ENCODE measurements at places on chromosomes 2 and 18.

GRCh38 chr2:219289537-219290361, 10.6 kb downstream of the DNAJB2 start:
- no peak for DNase-seq

DNA sequence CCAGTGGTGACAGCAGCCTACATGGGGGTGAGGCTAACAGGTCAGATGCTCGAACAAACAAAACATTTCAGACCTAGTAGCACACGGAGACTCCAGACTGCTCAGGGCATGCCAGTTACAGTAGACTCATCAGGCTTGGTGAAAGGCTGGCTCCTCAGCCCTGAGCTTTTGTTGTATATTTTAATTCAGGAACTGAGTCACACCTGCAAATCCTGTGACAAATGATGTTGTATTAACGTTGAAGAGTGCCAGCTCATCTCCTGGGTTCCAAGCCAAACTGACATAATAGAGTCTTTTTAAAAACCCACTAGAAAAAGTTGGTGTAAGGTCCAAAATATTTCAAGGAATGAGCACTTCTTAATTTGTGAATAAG, 65.3 kb downstream of the C1D start:
- no peak for DNase-seq

DNA sequence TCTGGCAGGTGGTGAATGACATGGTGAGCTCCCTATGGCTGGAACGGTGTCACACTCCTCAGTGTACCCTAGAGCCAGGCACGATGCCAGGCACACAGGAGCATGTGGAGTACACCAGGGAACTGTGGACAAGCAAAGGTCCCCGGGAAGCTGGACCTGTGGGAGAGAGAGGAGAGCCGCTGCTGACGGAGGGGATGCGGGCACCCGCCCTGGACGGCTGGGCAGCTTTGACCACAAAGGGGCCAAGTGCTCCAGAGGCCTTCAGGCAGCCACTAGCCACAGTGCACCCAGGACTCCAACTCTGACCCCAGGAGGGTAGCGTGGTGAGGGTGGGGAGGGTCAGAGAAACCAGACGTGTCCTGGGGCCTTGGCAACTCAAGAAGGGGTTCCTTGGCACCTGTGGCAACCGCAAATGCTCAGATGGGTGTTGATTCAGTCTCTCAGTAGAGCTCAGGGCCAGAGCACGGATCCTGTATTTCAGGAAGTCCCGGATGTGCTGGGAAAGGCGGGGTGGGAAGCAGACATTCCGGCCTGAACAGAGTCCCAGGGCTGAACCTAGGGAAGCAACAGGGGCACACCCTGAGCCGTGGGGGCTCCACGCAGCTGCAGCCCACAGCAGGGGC, 2.3 kb upstream of the MAB21L4 start:
- no peak for DNase-seq

DNA sequence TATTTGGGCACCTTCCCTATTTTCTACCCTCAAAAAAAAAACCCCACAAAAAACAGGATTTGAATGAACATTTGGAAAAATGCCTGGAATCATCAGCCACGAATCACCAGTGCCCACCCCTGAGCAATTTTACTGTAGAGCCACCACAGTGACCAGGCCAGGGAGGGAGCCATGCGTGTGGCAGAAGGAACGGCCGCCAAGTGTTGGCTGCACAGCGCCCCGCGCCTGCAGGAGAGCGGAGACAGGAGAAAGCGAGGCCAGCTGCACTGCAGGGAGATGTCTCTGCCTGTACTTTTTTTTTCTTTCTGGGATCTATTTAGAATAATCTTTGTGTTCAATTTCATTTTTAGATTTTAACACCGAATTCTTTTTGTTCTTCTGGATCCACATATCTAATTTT, 269.3 kb upstream of the RAB12 start:
- no peak for DNase-seq

GRCh38 chr2:29192526-29192925, 77.3 kb downstream of the CLIP4 start:
- no peak for DNase-seq

GRCh38 chr2:151260573-151261230, 961 bp downstream of the RBM43 start:
- no peak for DNase-seq

GRCh38 chr2:233075141-233075965, 15.2 kb downstream of the INPP5D start:
- no peak for DNase-seq

GRCh38 chr2:26477126-26477910, 606 bp downstream of the OTOF start:
- DNase-seq = no peak

GRCh38 chr2:154261473-154262027, 389.8 kb downstream of the GALNT13 start:
- DNase-seq = no peak

GRCh38 chr2:22375096-22375495, 1009.9 kb upstream of the KLHL29 start:
- no peak for DNase-seq

GRCh38 chr2:82752396-82752795, 1706.7 kb downstream of the SUCLG1 start:
- no peak for DNase-seq

DNA sequence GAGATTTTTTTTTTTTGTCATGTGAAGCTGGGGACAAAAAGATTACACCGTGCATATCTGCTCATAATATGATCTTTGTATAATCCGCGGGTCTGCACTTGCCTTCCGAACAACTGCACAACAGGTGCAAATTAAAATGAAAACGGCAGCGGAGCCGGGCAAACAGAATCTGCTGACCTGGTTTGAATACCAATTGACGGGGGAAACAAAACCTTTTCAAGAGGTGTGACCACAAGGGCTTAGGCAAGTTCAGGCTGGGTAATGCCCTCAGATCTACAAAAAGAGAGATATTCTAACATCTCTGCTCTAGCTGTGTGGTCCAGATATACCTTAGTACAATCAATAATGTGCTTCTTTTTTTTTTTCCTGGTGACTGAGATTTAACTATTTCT, 88.5 kb downstream of the ZEB2 start:
- no peak for DNase-seq

- DNase-seq = no peak
These were observed 138.7 kb upstream of the AQP4 start for GRCh38 chr18:27004056-27004829.

GRCh38 chr2:2328848-2329247, 2.2 kb downstream of the MYT1L start:
- no peak for DNase-seq

DNA sequence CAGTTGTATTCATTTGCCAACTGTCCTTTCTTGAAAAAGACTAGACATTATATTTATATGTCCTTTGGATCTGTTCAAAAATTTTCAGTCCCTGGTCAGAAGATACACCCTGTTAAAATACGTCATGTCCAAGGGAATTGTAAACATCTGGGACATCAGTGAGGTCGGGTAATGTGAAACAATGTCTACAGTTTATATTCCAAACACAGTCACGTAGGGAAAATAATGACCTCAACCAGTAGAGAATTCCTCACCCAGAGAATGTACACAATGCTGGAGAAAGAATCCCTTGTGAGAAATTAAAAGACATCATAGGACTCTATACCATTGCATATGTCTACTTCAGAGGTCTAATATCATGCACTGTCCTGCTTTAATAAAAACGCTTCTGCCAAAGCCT, 888.0 kb upstream of the CHAC2 start:
- DNase-seq = no peak

GRCh38 chr18:2485983-2486382, 85.3 kb downstream of the METTL4 start:
- no peak for DNase-seq

DNA sequence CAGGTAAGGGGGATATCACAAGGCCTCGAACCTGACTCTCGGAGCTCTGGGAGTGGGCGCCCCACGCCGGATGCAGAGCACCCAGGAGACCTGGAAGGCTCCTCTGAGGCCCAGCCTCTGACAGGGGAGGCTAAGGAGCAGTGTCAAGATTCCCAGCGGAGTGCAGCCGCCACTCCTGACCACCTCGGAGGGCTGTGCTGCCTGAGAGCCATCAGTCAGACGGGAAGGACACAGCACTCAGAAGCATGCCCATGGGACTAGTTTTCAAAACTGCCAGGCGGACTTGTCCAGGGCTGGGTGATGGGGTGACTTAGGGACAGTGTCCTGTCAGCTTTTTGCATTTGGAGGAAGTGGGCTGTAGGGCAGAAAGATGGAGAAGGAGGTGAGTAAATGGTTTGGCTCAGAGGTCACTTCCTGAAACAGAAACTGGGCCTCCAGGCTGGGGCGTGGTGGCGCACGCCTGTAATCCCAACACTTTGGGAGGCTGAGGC, 34.6 kb upstream of the B3GNT7 start:
- no peak for DNase-seq

GRCh38 chr2:147076634-147077033, 768.2 kb upstream of the ACVR2A start:
- DNase-seq = no peak

DNA sequence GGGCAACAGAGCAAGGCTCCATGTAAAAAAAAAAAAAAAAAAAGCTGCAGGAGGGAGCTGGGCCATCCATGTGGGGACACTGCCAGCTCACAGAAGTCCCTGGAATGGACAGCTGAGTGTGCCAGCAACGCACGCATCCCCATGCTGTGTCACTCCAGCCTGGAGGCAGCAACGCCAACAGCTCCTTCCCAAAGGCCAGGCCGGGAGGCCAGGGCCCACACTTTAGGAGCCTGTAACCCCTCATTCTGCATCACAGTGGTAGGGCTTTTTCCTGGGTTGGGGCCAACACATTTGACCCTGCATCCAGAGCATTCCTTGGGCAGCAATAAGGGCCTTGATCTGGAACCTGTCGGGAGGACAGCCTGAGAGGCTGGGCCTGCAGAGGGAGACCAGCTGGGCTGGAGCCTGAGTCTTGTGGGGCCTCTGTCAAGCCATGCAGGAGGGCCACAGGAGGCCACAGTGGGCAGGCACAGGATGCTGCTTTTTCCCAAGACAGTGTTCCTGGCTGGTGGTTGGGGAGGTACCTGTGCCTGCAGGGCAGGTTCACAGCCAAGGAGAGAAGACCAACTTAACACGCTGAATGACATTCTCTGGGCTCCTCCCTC, 16.8 kb upstream of the KCNK3 start:
- no peak for DNase-seq

DNA sequence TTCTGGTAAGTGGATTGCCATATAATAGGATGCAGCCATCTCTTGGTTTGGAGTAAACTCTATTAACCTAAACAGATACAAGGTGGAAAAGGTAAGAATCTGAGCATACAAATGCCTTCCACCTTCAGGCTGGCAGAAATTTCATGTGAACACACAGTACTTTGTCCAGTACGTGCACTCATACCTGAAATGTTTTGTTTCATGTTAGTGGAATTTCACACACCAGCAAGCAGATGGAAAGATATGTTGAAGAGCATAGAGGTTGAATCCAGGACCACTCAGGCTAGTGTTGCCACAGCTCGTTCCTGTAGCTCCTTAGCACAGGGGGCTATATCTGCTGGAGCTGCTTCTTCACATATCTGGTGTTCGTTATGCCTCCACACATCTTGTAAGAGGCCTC, 34.0 kb downstream of the CRIM1 start:
- no peak for DNase-seq

DNA sequence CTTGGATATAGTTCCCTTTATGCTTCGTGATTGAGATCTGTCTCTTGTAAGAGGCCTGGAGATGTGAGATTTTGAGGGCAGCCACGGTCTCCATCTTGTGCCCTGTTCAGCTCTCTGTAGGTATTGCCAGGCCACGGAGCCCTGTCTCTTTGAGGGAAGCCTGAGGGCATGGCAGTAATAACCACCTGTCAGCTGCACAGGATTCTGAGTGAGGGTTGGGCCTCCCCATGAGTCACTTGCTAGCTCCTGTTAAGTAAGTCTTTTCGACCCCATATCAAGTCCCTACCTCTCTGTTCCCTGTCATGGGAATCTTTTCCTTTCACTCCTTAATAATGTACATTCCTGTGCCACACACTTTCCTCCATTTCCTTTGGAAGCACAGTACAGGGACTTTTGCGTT, 20.4 kb downstream of the LYPD6B start:
- no peak for DNase-seq

DNA sequence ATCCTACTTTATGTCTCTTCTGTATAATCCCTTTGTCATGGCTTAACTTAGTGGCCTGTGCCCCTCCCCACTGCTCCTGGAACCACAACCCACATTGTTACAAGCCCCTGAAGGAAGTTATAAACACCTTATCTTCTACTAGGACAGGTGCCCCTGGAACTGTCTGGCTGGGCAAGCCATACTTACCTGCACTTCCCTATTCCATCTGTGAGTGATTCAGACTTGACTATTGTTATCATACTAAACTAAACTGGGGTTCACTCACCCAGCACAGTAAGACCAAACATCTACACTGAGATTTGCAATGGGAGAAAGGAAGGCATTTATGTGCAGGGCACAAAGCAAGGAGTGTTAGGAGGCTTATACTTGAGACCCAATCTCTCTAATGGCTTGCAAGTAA, 3.7 kb upstream of the UGT1A6 start:
- no peak for DNase-seq

DNA sequence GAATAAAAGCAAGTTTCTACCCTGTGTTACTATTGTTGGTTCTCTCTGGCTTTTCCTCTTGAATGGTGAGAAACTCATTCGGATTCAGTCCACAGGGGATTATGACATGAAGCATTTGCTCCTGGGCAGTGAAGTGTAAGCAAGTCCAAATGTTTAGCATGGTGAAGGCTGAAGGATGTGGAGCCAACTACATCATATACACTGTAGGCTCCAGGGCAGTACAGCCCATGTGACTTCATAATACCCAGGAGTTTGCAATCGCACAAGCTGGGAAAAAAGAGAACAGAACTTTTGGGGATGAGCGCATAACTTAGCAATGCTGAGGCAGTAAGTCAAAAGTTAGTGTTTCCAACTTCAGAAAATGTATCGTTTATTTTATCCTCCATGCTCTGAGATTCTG, 695.7 kb upstream of the POU3F3 start:
- DNase-seq = no peak

DNA sequence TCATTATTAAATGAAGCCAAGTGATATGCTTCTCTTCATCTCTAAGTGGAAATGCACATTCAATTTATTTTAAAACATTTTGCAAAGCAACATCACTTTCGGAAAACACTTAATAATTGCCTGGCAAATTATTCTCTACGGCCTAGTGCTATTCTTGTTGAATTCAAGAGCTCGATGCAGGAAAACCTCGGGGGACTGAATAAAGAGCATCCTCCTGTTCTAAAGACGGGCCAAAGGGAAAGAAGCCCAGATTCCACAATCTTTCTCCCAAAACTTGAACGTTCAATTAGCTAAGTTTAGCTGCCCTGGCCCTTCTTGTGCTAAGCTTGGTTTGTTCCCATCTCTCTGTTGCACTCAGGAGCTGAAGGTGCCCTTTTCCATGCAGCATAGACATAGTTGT, 23.2 kb upstream of the SEH1L start:
- DNase-seq = no peak

- DNase-seq = no peak
These were observed 74.2 kb upstream of the LCLAT1 start for GRCh38 chr2:30372826-30373225.

- DNase-seq = no peak
These were observed 8.8 kb downstream of the PRLH start for GRCh38 chr2:237574894-237575868.
